ENCODE measurements at places on chromosomes 4 and X.

DNA sequence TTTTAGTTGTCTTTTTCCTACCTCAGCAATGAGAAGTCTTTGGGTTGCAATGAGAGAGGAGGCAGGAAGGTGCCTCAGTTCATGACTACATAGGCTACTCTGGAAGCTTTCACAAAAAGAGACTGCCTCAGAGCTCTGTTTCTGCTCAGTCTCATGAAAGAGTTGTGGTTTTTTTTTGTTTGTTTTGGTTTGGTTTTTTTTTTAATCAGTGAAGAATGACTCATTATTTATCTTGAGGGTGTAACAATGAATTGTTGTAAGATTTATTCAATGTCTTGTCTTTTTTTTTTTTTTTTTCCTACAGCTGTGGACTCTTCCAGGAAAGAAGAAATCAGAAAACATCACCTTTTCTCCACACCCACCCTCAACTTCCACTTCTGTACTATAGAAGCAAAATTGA, 67.5 kb upstream of the CXCL13 start:
- DNase-seq = no peak

DNA sequence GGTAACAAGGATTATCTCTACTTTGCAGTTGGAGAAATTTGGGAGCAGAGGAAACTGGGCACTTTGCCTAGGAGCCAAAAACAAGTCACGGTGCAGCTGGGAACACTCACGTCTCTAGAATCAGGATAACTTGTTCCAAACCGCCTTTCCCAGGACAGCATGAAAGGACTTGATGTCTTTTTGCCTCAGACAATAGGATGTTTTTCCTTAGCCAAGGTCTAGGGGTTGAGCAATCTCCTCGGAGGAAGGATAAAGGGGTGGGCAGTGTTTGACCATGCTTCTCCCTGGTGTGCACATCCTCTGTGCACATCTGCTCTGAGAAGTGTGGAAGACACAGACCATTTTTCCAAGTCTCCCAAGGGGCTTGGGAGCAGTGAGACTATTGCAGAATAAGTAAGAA, 1.7 kb upstream of the SPARCL1 start:
- no peak for DNase-seq

DNA sequence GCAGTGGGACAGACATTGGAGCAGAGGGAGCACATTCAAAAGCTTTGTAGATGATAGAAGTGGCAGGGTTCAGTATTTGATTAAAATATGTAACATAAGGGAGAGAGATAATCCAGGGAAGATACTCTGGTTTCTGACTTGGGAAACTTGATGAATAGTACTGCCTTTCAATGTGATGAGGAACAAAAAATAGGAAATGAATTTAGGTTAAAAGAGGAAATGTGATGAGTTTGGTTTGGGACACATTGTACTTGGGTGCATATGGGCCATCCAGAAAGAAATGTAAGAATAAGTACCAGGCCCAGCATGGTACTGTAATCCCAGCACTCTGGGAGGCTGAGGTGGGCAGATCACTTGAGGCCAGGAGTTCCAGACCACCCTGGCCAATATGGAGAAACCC, 20.9 kb upstream of the NDNF start:
- DNase-seq = no peak

DNA sequence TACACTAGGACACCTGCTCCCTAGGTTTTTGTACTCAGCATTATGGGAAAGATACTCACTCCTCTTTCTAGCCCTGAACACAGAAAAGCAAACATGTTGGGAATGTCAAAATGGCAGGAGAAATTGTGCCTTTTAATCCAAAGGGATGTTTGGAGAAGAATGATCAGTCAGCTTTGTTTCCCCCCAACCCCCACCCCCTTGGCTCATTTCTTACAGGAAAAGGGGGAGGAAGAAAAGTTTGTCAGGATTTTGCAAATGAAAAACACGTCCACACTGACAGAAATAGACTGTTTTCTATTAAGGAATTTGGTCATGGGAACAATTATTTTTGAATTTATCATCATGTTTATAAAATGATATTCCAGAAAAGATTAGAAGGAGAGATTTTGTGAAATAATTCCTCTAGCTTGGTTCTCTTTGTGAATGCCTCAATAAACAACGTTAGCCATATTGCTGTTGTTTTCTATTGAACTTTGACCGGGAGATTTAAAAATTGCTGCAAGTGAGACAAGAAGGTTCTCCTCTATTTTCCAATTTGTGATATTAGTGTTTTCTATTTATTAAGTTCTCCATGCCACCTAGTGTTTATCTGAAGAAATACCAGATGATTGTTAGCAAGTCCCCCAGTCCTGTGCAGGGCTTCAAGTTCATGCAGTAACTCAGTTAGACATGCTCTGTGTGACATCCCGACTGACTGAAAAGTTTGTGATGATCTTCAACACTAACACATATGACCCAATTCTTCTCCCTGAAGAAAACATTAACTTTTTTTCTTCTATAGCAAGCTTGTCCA, 31.3 kb upstream of the TFDP3 start:
- no peak for DNase-seq

DNA sequence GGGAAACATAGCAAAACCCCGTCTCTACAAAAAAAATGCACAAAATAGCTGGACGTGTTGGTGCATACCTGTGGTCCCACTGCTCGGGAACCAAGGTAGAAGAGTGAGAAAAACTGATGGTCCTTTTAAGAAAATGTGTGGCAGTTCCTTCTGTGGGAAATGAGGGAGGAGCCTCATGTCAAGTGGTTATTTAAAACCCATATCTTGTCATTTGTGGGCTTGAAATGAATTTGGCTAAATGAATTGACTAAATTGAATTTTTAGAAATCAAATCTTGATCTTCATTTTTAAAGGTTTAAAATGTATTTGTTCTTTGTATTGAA, 16.2 kb upstream of the LAMP2 start:
- no peak for DNase-seq

DNA sequence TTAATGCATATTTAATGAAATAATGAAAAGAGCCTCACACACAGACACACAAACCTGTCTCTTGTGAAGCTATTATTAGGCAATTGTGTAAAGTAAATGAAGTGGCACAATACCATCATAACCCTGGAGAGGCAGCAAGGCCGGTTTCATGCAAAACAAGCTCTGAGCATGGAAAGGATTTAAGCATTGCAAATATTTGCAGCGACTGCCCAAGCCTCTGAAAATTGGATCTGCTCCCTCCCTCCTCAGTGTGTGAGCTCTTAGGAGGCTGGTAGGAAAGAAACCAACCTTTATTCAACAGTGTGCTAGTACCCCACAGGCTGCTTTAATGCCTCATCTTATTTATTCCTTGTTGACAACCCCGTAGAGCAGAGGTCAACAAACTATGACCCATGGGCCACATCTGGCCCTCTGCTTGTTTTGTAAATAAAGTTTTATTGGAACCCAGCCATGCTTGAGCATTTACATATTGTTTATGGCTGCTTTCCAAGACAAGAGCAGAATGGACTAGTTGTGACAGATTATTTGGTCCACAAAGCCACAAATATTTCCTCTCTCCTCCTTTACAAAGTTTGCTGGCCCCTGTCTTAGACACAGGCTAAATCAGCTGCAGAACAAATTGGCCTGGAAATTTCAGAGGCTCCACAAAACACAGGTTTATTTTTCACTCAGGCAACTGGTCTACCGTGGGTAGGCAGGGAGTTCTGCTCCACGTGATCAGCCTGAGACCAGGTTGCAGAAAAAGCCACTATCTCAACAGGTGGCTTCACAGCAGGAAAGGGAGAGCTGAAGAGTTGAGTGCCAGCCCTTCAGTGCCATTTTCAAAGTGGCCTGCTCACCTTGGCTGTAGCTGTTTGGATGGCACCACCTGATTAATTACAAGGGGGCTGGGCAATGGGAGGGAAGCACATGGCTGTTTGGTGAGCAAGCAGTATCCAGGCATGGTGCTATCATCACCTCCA, 16.8 kb downstream of the RS1 start:
- DNase-seq = no peak

DNA sequence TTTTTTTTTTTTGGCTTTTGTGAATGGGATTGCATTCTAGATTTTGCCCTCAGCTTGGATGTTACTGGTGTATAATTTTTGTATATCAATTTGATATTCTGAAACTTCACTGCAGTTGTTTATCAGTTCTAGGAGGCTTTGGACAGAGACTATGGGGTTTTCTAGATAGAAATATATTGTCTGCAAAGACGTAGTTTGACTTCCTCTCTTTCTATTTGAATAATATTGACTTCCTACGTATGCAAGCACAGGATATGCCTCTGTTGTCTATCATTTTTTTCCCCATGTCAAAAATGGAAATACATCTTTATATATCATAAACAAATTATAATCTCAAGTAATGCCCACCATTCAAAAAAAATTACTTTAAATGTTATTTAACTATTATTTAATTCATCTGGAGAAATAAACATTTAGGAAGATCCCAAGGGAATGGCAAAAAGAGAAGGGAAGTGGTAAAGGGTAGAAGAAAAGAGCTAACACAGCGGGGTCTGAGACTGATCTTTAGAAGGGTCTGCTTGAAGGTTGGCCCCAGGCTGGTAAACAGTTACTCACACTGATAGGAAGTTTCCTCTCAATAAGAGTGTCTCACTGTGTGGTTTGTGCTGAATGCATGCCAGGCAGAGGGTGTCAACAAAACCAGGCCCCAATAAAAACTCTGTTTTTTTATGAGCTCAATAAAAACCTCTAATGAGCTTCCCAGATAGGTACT, 35.7 kb downstream of the ZNF518B start:
- no peak for DNase-seq

GRCh38 chrX:13759152-13759718, 24.7 kb downstream of the OFD1 start:
- no peak for DNase-seq

GRCh38 chrX:27336466-27337091, 126.6 kb downstream of the PPP4R3C start:
- DNase-seq = peak; percentile 12

DNA sequence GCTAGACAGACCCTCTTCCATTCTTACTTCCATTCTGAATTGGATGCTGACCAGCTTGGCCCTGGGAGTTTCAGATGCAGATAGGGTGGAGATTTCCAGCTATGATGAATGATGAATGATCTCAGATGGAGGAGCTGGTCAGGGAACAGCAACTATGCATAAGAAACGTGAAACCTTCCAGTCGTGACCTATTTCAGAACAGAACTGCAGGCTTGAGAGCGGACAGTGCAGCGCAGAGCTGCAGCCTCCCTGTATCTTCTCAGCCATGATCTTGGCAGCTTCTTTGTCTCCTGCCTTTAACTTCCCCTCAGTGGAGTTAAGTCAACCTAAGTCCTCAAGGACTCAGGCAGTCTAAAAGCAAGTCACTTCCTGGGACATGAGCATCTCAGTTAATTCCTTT, 43.3 kb upstream of the HAND2 start:
- no peak for DNase-seq

GRCh38 chr4:105426187-105426897, 47.5 kb downstream of the PPA2 start:
- no peak for DNase-seq

DNA sequence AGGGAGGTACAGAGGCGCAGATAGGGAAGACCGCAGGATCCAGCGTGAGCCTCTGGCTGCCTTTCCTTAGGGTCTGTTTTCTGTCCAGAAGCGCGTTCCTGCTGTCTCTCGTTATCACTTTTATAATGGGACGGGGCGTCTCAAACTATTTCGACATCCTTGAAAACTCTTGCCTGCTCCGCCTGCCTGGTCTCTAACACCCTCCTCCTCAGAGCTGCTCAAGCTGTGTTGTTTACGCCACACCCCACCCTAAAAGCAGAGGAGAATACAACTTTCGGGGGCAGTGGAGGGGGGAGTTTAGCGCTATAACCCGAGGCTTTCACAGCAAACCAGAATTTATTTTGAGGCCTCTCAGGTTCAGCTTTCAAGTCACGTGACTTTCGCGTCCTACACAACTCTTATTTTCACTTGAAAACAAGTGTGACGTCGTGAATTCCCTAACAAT, 646 bp upstream of the FAM3A start:
- no peak for DNase-seq

- no peak for DNase-seq
These were observed 803.9 kb downstream of the C4orf33 start for GRCh38 chr4:129899849-129900248.

DNA sequence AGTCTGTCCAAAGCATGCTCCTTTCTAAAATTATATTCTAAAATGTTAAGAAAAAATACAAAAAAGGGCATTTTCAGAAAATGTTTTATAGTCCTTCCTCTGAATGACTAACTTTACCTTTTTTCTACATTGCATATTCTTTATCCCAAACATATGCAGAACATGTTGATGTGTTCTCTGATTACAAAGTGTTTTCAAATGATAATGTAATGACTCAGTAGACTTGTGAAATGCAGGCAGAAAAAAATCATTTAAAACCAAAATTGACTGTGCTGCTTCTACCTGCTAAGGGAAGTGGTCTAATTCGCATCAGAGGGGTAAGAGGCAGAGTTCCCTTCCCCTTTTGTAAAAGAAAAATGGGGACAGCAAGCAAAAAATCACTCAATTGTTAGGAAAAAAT, 22.7 kb upstream of the YTHDC1 start:
- no peak for DNase-seq

DNA sequence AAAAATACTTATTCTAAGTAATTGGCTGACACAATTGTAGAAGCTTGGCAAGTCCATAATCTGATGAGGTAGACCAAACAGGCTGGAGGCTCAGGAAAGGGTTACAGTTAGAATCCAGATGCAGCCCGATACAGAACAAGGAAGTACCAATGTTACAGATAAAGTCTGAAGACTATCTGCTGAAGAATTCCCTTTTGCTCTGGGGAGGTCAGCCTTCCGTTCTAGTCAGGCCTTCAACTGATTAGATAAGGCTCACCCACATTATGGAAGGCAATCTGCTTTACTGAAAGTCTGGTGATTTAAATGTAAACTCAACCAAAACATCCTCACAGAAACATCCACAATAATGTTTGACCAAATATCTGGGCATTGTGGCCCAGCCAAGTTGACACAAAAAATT, 7.4 kb upstream of the DYNLT3 start:
- no peak for DNase-seq

- DNase-seq = no peak
These were observed 39.3 kb upstream of the CXCL8 start for GRCh38 chr4:73701116-73701515.

GRCh38 chr4:165905405-165906027, 32.5 kb downstream of the TLL1 start:
- DNase-seq = no peak

GRCh38 chr4:24497221-24497620, 87.1 kb downstream of the DHX15 start:
- DNase-seq = no peak

- no peak for DNase-seq
These were observed 232.3 kb downstream of the FRMPD4 start for GRCh38 chrX:12370497-12370986.

Data from stimulated activated CD8-positive, alpha-beta memory T cell treated with anti-CD3 and anti-CD28 coated beads, Interleukin-4, amount 100 ng/mL, for 24 hours (primary cell).